Astrocyte of the spinal cord (primary cell): ENCODE measurements at places on chromosomes 7 and 10.

DNA sequence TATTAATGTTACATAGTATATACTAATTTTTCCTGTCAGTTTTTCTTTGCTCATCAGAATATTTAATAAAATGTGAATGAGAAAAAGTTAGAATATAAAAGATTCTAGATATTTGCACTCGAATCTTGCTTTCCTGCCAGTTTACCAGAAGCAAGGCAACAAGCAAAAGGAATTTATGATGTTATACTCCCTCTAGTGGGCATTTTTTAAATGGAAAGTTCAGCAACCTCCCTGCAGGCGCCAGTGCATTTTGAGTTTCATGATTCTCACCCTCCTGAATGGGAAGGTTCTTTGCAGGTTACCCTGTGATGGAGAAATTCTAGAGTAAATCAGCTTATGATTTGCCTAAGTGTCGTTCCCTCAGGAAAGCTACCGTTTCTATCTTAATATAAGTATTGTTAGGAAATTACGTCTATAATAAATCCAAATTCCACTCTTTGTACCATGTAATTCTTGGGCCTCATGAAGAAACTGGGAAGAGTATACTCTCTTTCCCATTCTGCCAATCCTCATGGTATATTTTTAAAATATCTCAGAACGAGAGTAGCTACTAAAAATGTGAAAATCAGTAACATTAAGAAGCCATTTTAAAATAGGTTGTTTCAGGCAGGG lies 350.0 kb downstream of the CRPPA start:
- peak; percentile 73 for DNase-seq

DNA sequence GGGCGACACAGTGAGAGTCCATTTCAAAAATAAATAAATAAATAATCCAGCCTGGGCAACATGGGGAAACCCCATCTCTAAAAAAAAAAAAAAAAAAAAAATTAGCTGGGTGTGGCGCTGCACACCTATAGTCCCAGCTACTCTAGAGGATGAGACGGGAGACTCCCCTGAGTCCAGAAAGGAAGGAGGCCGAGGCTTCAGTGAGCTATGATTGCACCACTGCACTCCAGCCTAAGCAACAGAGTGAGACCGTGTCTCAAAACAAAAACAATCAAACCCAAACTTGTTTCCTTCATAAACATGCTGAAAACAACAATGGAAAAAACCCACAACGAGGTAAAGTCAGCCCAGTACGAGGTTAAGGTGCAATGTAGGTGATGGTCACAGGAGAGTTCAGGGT lies 1.2 kb downstream of the COX19 start:
- DNase-seq, result no peak

DNA sequence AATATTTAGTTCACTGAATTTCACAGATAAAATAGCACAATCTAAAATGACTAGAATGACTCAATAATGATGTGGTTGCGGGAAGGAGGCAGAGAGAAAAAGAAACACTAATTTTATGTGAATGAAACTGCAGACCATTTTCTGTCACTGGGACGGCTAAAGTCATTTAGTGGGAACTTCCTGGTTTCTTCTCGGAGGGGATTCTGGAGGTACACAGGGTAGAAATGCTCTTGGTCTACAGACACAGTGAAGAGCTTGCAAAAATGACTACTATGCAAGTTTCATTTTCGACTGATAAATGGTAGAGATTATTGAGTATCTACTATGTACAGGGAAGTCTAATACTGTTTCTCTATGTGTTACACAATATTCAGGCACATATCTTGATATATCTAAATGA lies 63.5 kb upstream of the LRRN3 start:
- DNase-seq, result no peak

DNA sequence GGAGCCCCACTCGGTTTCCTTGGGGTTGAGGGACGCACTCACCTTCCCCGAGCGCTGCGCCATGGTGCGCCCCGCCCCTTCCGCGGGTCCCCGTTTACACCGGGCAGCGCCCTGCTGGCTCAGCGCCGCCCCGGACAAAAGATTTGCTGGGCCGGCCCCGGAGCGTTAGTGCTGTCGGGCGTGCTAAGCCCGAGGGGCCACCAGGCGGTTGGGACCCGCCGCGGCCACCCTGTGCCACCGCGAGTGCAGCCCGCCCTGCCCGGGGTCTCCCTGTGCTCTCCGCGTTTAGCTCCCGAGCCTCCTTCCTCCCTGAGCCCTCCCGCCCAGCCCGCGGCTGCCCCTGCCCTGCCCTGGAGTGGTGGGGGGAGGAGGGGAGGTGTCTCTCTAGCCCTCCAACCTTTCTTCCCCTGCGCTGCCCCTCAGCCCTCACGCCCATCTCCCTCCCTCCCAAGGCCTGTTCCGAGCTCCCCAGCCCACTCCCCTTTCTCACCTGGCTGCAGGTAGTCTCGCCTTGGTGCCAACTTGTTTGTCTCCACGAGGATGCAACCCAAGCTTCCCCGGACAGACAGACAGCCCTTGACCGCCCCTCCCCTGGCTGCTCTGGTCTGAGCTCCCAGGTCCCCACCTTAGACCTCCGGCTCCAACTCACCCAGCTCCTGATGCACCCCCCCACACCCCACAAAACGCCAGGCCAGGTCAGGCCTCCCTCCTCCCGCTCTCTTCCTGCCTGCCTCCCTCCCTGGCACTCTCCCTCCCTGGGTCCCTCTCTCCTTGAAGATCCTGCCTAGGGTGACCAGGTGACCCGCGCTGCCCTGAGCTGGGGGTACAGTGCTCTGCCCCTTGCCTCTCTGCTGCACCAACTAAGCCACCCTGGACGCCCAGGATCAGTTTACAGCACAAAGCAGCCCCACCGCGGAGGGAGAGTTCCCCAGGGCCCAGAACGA lies at the start of gene CRYGN:
TSS of gene CRYGN (minus strand) at position 287 of the 944 bp plus-strand sequence. CDS start at position 63, 224 bp downstream.
- no peak for DNase-seq

GRCh38 chr10:42932735-42933447 lies 144.0 kb upstream of the RET start:
- DNase-seq, result no peak

- DNase-seq, result no peak
Observed at GRCh38 chr7:22110881-22111280, 165.2 kb upstream of the CDCA7L start.

DNA sequence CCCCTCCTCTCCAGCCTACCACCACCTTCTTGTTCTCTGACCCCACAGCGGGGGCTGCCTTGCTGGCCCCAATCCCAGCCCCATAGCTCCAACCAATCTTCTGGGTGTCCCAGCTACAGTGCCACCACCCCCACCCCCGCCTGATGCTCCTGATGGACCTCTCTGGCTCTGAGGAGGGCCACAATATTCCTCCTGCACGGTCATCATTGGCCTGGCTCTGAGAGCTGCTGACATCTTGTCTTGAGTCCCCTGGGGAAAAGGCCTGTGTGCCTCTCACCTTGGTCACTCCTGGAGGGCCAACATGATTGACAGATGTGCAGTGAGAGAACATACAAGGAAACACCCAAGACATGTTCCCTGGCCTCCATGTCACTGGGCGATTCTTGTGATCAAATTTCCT lies 7.6 kb downstream of the GDF2 start:
- DNase-seq, result no peak

- DNase-seq, result no peak
Observed at GRCh38 chr10:108362296-108362695, 1197.8 kb upstream of the SORCS1 start.

DNA sequence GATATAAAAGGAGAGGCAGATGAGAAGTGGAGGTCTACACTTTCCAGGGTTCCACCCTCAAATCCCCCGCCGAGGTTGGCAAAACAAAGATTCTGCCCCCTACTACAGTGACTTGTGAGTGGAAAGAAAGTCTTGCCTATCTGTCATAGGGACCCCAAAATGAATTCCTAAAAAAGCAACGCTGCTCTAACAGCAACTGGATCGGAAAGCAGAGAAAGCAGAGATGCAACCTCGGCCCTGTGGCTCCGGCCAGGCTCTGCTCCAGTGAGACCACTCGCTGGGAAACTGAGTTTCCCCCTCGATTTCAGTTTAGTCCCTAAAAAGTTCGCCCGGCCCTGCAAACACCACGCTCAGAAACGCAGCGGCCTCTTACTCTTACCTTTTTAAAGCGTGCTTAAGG lies 297.9 kb upstream of the NFE2L3 start:
- no peak for DNase-seq

DNA sequence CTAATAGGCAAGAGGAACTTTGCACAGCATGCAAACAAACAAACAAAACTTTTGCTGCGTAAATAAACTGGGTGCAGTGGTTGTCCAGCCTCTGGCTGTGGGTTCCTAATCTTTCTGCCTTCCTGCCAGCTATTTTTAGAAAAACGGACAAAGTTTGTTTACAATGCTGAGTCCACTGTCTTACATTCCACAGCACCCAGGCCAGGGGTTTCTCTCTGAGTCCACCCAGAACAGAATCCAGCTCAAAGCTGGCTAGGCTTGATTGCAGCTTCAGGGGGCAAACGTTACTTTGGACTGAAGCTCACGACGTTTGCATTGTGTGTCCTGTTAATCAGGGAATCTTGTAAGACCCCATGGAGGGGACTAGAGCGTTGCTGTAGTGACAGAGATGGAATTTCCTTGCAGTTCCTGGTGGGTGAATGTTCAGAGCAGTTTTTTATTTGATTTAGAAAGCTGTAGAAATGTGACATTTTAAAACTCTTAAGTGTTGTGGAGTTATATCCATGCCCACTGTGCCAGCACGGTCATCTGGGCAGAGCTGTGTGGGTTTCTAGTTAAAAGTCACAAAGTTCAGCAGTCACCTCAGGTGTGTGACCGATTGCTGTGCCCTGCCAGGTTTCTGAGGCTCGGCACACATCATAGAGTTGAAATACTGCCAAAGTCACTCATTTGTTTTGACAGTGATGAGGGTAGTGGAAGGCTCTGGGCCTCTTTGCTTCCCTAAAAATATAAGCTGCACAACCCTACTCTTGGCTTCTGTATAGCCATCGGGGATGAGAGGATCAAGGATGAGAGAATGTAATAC lies 247.0 kb downstream of the STK31 start:
- DNase-seq, result peak; percentile 10

DNA sequence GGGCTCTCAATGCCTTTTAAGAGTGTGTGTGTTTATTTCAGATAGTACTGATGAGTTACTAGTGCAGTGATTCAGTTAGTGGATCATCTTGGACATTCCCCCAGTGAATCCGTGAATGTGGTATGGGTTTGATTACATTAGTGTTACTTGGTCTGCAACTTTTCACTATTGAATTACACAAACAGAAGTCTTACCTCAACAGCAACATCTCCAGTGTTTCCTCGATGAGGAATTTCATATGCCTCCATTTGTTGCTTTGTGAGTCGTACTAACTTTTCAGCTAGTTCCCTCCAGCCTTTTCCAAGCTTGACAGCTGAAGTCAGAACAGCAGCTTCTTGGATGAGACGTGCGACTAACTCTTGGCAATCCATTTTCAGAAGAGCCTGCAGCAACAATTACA lies 63.2 kb downstream of the MACC1 start:
- DNase-seq, result no peak

DNA sequence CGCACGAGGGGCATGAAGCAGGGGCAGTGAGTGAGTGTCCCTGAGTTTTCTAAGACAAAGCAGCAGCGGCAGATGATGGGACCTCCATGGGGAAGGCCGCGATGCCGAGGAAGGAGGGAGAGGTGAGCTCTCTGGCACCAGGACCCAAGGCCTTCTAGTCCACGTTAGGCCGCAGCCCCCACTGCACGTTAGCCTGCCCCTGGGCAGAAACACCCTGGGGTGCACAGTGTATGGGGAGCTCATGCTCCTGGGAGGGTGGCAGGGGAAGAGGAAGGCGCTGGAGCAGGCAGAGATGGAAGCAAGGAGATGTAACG lies 97.3 kb upstream of the IKZF1 start:
- DNase-seq, result no peak

- DNase-seq, result no peak
Observed at GRCh38 chr10:11501600-11501999, 109.8 kb downstream of the USP6NL start.

GRCh38 chr7:135965602-135966001 lies 11.6 kb downstream of the MTPN start:
- DNase-seq, result no peak

- no peak for DNase-seq
Observed at GRCh38 chr10:92284112-92284704, 6.7 kb downstream of the CPEB3 start.

- DNase-seq, result no peak
Observed at GRCh38 chr10:16699435-16700057, 117.7 kb downstream of the RSU1 start.

DNA sequence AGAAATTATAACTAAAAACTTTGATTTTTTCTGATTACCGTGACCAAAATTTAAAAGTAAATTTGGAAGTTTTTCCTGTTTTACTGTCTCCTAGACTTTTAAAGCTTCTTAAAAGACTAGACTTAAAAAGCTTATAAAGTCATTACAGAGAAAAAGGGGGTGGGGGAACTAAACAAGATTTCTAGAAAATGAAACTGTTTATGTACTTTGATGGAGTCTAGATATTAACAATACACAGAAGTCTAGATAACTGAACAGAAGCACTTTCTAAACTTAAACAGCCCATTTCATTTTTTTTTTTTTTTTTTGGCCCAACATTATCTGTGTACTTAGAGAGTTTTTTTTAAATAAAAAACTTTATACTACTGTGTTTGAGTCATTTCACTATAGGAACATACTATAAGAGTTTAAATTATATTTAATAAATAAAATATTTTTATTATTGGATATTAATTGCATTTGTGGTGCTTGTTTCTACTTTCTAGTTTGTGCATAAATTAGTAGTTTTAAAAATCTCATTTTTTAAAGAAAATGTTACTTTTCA lies 98.5 kb downstream of the PHTF2 start:
- no peak for DNase-seq

GRCh38 chr10:97129666-97130065 lies 56.1 kb downstream of the SLIT1 start:
- no peak for DNase-seq

- no peak for DNase-seq
Observed at GRCh38 chr7:152669758-152670157, 6.2 kb downstream of the XRCC2 start.

- no peak for DNase-seq
Observed at GRCh38 chr7:33744293-33745075, 160.9 kb upstream of the BMPER start.

DNA sequence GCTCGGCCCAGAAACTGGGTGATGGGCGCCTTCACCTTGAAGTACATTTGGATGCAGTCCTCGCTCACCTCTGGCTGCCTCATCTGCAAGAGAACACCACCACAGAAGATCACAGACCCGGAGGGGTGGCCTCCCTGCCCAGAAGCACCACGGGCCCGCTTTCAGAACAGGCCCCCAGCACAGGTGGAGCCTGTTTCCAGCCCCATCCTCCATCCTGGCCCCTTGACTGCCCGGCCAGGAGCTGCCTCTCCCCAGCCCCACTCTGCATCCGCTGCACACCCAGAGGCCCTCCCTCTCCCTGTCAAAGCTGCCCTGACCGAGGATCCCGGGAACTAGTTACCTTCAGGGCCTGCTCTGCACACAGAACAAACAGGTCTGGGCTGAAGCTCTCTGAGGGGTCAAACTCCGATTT lies 724 bp downstream of the CFAP46 start:
- DNase-seq, result peak; percentile 1
